ENCODE measurements at places on chromosomes 2 and 18. TPM values are rescaled to one million over a fixed set of nuclear protein-coding genes. Genes with fewer than 3 reads are reported as not detected.

The INHA gene
- total RNA-seq = not detected

The FAM161A gene
- total RNA-seq = 1.1 TPM

The SPP2 gene
- not detected for total RNA-seq

GRCh38 chr2:171491292-171491691, 31.0 kb upstream of the CYBRD1 start:
- peak; percentile 17 for DNase-seq

DNA sequence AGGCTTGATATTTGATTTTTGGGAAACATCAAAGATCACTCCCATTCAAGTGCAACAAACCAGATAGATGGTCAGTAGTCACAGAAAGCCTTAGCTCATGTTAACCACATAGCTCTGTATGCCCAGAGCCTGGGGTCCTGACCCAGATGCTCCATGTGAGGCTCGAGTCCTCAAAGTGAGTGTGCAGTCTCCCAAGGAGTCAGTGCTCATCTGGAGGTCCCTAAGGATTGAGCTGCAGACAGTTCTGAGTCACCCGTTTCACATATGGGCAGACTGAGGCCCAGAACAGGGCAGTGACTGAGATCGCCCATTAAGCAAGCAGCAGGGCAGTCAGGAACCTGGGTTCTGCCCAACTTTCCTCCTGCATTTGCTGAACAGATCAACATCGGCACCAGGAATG, 9.2 kb downstream of the TMEM37 start:
- no peak for DNase-seq

DNA sequence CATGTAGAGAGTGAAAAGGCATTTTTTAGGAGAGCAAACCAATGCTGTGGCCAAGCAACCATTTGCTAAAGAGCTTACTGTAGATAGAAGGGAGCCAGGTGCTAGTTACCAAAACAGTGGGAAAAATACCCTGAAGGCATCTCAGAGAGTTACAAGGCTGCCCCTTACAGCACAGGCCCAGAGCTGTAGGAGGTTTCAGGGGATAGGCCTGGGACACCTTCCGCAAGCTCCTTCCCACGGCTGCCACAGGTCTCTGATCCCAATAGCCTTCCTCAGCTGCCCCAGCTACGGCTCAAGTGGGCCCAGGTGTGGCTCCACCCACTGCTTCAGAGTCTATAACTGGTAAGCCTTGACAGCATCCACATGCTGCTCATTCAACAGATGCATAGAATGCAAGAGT, 18.2 kb upstream of the PPM1B start:
- no peak for DNase-seq

DNA sequence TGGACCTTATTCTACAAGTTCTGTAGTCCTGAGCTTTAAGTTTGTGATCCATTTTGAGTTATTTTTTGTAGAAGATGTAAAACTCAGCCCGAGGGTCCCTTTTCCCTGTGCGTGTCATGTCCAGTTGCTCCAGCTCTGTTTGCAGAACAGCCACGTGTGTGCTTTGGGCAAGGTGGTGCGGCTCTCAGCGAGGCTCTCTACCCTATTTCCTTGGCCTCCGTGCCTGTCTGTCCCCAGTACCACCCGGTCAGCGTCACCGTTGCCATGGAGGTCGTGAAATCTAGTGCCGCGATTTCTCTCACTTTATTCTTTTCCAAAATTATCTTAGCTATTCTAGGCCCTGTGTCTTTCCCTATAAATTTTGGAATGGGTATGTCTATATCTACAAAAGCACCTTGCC, 141.0 kb upstream of the CTDP1 start:
- no peak for DNase-seq

GRCh38 chr18:46406539-46406932, 250.5 kb downstream of the LOXHD1 start:
- no peak for DNase-seq

- DNase-seq = no peak
These were observed 37.8 kb upstream of the RTTN start for GRCh38 chr18:70243131-70243929.

The CCDC74B gene
- total RNA-seq = 3.9 TPM

- DNase-seq = no peak
These were observed 14.9 kb downstream of the ATOH8 start for GRCh38 chr2:85768713-85769112.

The CXCR1 gene
- not detected for total RNA-seq

The UGT1A5 gene
- not detected for total RNA-seq

GRCh38 chr2:45816272-45816671, 164.8 kb downstream of the PRKCE start:
- DNase-seq = peak; percentile 52

GRCh38 chr18:39675368-39675767, 2109.8 kb upstream of the CELF4 start:
- peak; percentile 59 for DNase-seq

The NOL4 gene
- total RNA-seq = not detected

GRCh38 chr2:148978026-148978685, 60.3 kb upstream of the LYPD6B start:
- no peak for DNase-seq

DNA sequence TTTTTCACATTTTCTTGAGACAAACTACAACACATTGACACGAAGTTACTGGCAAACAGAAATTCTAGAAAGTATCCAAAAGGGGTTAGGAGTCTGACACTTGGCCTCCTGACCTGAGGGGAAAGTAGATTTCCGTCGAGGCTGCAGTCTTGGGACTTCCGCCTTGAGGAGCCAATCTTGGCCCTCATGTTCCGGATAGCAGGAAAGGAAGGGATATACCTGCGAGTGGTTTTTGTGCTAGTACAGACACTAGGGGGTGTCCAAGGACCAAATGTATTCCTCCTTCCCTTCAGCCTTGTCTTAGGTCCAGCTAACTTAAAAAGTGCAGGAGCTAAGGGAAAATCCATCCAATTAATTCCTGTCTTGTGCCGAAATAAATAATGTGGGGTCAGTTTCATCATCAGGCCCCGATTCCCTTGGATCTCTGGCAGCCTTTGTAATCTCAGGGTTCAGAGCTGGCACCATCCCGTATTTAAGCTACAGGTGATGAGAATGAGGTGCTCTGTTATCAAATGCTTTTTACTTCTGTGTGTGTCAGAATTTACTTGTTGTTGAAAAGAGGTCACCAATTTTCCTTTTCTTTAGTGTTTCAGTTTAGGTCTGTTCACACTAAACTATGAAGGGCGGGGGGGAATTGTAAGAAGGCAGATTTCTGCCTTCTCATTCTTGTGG, 330.2 kb upstream of the FANCL start:
- peak; percentile 69 for DNase-seq

- peak; percentile 56 for DNase-seq
These were observed 109.5 kb upstream of the ITGB6 start for GRCh38 chr2:160309585-160309984.

GRCh38 chr2:65700720-65701119, 268.3 kb upstream of the SPRED2 start:
- no peak for DNase-seq

GRCh38 chr2:219289537-219290361, 10.6 kb downstream of the DNAJB2 start:
- DNase-seq = peak; percentile 95

The CROCC2 gene
- total RNA-seq = not detected

The AGFG1 gene
- total RNA-seq = 126 TPM

- peak; percentile 77 for DNase-seq
These were observed 68.9 kb upstream of the STPG4 start for GRCh38 chr2:47223980-47224379.

DNA sequence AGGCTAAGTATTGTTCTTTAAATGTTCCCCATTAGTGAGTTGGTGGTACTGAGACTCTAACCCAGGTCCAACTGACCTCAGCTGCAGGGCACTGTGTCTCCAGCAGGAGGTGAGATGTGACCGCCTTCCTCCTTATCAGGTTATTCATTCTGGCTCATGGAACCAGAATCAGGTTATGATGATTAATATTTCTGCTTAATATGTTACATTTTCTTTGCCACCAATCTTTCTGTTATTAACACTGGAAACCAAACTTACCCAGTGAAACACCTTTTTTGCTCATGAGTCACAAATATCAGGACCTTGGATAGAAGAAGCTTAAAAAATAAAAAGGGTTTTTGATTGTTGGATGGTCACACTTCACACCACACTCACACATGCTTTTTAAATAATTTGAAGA, 85.4 kb downstream of the DPP4 start:
- DNase-seq = no peak

GRCh38 chr2:11257964-11258363, 86.5 kb downstream of the ROCK2 start:
- no peak for DNase-seq

DNA sequence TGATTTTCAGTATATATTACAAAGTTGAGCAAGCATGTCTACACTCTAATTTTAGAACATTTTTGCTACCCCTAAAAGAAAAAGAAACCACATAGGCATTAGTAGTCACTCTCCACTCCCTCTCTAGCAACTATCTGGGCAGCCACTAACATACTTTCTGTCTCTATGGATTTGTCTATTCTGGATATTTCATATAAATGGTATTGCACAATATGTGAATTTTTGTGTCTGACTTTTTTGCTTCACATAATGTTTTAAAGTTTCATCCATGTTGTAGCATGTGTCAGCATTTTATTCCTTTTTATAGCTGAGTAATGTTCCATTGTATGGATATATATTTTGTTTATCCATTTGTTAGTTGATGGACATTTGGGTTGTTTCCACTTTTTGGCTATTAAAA, 232.5 kb upstream of the CTAGE1 start:
- no peak for DNase-seq

DNA sequence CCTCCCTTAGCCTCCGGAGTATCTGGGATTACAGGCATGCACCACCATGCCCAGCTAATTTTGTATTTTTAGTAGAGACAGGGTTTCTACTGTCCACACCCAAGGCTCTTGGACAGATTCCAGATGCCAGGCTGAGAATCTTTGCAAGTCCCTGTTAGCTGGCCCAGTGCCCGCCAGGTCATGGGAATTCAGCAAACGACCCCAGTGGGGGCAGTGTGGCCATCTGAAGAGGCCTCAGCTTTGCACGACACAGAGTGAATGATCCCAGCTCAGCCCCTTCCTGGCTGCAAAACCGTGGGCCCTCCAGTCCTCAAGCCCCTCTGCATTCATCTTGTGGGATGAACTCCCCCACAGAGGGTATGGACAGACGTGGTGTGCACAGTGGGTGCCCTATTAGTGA, 179.5 kb upstream of the ID2 start:
- DNase-seq = no peak

GRCh38 chr2:99656994-99657393, 167.2 kb upstream of the REV1 start:
- no peak for DNase-seq

GRCh38 chr18:58605027-58606020, 23.6 kb downstream of the ALPK2 start:
- peak; percentile 87 for DNase-seq

The AQP12A gene
- total RNA-seq = not detected

The CD207 gene
- total RNA-seq = not detected

GRCh38 chr18:21663578-21663977, 41.0 kb downstream of the ABHD3 start:
- DNase-seq = no peak

DNA sequence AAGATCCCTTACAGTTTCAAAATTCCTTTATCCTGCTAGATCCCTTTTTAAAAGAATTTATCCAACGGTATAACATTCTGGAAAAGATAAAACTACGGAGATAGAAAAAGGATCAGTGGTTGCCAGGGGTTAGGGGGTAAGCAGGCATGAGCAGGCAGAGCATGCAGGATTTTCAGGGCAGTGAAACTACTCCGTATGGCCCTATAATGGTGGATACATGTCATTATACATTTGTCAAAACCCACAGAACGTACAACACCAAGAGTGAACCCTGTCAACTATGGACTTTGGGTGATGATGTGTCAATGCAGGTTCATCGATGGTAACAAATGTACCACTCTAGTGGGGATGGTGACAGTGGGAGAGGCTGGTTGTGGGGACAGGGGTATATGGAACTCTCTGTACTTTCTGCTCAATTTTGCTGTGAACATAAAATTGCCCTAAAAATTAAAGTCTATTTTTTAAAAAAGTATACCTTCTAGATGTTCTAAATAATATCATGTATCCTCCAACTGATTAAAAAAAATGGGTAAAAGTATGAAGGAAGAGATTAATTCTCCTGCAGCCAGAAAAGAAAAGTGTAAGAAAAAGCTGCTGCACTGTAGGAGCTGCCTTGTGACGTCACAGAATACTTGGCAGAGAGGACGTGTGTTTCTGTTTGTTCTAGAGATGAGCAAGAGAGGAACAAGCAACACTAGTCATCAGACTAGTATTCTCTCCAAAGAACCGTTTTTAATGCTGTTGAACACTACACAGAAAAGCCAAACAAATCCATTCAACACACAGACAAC, 23.6 kb downstream of the ANKRD44 start:
- peak; percentile 97 for DNase-seq

GRCh38 chr2:3376821-3377220, 797 bp downstream of the EIPR1 start:
- no peak for DNase-seq

DNA sequence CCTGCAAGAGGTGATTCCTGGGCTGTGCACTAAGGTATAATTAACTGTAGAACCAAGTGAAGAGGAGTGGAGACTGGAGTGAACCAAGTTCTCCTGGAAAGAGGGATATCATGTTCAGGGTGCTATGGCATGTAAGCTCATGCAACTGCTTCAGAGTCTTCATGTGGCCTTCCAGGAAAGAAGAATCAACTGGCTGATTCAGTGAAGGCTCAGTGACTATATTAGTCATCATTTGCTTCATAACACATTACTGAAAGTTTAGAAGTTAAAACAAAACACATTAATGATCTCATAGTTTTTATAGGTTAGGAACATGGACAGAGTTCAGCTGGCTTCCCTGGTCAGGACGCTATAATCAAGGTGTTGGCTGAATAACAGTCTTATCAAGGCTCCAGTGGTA, 1200.8 kb upstream of the GYPC start:
- DNase-seq = peak; percentile 66

DNA sequence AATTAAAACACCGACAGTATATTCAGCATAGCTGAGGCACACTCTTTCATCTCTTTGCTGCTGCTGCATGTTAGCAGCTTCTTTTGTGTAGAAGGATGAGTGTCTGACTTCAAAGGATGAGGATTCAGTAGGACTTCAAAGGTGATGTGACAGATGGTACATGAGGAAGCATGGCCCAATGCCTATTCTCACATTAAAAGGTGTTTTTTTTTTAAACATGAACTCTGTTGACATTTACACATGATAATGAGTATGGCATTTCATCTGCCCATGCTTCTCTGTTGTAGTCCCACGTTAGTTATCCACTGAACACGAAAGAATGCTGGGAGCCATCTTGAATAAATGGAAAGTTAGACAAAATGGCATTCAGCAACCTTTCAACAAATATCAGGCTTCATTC, 1950.8 kb upstream of the PIK3C3 start:
- no peak for DNase-seq

DNA sequence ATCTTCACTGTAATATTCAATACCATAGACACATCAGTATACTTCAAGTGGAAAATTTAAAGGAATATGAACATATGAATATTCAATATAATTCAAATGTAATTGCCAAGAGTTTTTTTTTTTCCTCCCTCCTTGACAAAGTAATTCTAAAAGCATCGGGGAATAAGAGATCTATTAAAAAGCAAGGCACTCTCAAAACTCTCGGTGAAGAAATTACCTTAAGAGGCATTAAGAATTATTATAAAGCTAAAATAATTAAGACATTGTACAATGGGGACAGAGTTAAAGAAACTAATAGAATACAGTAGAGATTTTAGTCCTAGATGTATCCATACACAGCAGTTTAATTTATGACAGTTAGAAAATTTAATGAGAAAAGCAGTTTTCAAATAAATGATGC, 390.0 kb upstream of the SLC8A1 start:
- DNase-seq = no peak

All from IMR-90 (cell line).